ENCODE measurements at places on chromosomes 2 and 18.
A peak's percentile ranks its signal among the peaks of the same experiment; 100 is the strongest.

DNA sequence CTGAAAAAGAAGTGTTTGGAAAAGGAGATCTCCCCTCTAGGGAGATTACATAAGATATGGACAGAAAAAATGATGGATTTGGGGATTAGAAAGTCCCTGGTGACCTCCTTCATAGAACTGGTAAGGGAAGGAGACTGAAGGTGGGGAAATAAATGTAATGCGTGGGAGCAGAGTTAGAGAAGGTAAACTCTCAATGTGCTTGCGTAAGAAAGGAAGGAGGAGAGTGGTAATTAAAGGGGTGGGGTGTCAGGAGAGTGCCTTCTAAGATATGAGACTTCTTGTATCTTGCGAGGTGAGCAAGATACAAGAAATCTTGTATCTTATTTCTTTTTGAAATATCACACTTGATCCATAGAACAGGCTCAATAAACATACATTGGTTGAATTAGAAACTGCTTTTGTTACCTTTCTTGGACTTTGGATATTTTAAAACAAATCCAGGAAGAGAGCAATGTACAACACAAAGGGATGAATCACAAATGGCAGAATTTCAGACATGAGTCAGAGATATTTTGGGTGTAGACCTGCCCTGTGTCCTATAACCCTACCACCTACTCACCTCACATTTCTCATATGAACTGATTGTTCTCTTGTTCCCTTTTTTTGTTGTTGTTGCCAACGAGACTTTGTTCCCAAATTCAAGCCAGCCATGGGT lies 342.4 kb downstream of the INSIG2 start:
- peaks cover 31% of the 10 kb centered on the region for H3K4me1 ChIP-seq
- H3K36me3 ChIP-seq: no peaks in the 10 kb centered on the region
- DNase-seq: peak; percentile 83
- H3K4me3 ChIP-seq: peak overlapping the region; percentile 6

GRCh38 chr2:106191511-106192016 lies 2.5 kb downstream of the UXS1 start:
- peaks cover 13% of the 10 kb centered on the region for H3K4me1 ChIP-seq
- no peaks in the 10 kb centered on the region for H3K36me3 ChIP-seq
- no peak overlapping the region for H3K27ac ChIP-seq
- no peaks in the 10 kb centered on the region for H3K27me3 ChIP-seq

- DNase-seq: peak; percentile 41
- H3K4me3 ChIP-seq: no peak overlapping the region
- no peaks in the 10 kb centered on the region for H3K27me3 ChIP-seq
- H3K27ac ChIP-seq: no peak overlapping the region
These were observed 251.7 kb downstream of the LRRTM4 start for GRCh38 chr2:77270433-77270832.

GRCh38 chr2:9760069-9760901 lies 83.0 kb upstream of the TAF1B start:
- H3K4me3 ChIP-seq: no peak overlapping the region
- H3K4me1 ChIP-seq: peaks cover 20% of the 10 kb centered on the region
- no peak overlapping the region for H3K27ac ChIP-seq
- no peaks in the 10 kb centered on the region for H3K36me3 ChIP-seq

GRCh38 chr2:110969696-110970095 lies 151.0 kb upstream of the BCL2L11 start:
- no peaks in the 10 kb centered on the region for H3K4me1 ChIP-seq
- H3K27me3 ChIP-seq: no peaks in the 10 kb centered on the region
- DNase-seq: no peak
- H3K4me3 ChIP-seq: no peak overlapping the region
- H3K27ac ChIP-seq: no peak overlapping the region

DNA sequence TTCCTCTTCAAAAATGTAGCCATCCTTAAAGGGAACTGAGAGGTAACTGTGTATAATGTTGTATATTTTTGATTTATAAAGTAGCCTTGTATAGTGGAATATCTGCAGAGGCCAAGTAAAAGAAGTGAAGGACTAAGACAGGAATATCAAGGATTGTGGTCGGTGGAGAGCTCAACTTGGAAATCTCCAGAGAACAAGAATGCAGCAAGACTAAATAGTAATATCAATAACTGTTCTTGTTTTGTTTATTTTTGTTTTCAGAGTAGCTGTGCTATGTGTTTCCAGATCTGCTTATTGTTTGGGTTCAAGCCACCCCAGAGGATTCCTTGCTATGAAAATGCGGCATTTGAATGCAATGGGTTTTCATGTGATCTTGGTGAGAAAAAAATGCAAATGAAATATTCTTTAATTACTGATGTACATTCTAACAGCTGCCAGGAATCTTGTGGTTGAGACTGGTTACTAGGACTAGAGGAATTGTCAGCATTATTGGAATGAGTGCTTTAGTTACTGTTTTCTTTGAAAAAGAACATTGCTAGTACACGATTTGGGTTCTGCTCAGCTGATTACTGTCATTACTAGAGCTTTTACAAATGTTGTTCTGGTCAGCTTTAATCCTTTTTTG lies 25.0 kb downstream of the FASTKD2 start:
- no peaks in the 10 kb centered on the region for H3K27me3 ChIP-seq
- no peak overlapping the region for H3K27ac ChIP-seq
- DNase-seq: no peak
- peaks cover 2% of the 10 kb centered on the region for H3K36me3 ChIP-seq
- H3K4me3 ChIP-seq: no peak overlapping the region
- H3K4me1 ChIP-seq: no peaks in the 10 kb centered on the region

GRCh38 chr2:141557329-141558095 lies 573.3 kb downstream of the LRP1B start:
- no peak overlapping the region for H3K27ac ChIP-seq
- DNase-seq: no peak
- no peaks in the 10 kb centered on the region for H3K36me3 ChIP-seq
- no peak overlapping the region for H3K4me3 ChIP-seq

GRCh38 chr2:15640261-15640711 lies 48.6 kb downstream of the DDX1 start:
- peaks cover 6% of the 10 kb centered on the region for H3K27me3 ChIP-seq
- H3K4me1 ChIP-seq: no peaks in the 10 kb centered on the region
- H3K36me3 ChIP-seq: no peaks in the 10 kb centered on the region
- DNase-seq: no peak

DNA sequence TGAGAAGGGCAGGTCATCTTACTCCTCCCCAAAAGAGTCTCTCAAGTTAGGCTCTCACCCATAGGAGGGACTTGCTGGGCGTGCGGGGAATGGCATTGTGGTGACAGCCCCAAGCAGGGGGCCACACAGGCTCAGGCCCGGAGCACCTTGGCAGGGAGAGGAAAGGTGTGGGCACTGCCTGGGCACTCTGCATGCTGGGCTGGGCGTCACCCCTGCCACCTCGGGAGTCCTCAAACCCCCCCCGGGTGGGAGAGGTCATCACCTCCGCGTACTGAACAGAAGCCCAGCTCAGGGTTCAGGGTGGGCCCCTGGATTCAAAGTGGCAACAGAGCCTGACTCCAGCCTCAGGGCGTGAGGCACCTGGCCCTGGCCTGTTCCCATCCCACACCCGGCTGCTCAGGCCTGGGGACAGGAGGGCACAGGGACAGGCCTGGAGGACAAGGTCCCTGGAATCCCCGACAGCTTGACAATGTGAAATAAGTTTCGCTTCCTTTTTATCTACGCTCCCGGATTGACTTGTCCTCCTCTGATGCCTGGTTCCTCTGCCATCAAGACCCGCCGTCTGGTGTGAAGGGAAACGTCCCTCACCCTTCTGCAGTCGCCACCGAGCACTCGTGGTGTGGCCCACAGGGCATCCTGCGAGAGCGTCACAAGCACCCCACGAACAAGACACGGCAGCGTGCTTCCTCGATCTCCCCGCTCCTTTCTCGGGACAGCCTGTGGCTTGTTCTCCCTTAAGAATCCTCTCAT lies 97.8 kb downstream of the HDAC4 start:
- DNase-seq: no peak

DNA sequence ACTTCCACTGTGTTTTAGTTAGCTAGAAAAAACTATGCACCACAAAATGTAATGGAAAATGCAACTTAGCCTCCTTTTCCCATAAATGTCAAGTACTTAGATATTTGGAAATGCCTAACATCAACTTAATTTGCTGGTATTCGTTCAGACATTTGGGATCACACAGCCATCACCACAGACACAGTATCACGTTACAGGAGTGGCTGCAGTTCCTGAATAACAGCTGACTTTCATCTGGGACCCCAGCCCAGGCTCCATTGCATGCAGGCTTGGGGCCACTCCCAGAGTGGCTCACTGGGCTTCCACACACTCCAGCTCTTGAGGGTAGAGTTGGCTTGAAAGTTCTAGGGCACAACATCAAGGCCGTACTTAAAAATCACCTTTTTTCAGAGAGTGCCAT lies 9.3 kb downstream of the TMEM182 start:
- no peaks in the 10 kb centered on the region for H3K27me3 ChIP-seq
- DNase-seq: no peak
- no peaks in the 10 kb centered on the region for H3K4me1 ChIP-seq
- no peak overlapping the region for H3K27ac ChIP-seq
- H3K36me3 ChIP-seq: no peaks in the 10 kb centered on the region
- no peak overlapping the region for H3K4me3 ChIP-seq

- no peak overlapping the region for H3K27ac ChIP-seq
- no peak overlapping the region for H3K4me3 ChIP-seq
- no peaks in the 10 kb centered on the region for H3K27me3 ChIP-seq
- no peaks in the 10 kb centered on the region for H3K36me3 ChIP-seq
These were observed 88.0 kb downstream of the COMMD1 start for GRCh38 chr2:61993422-61994024.

- no peak for DNase-seq
- no peaks in the 10 kb centered on the region for H3K4me1 ChIP-seq
- no peaks in the 10 kb centered on the region for H3K36me3 ChIP-seq
- no peak overlapping the region for H3K4me3 ChIP-seq
These were observed 986.5 kb downstream of the TDRD15 start for GRCh38 chr2:22110244-22110651.

GRCh38 chr2:24360050-24360962 lies at the start of gene ITSN2:
TSS of gene ITSN2 (minus strand) at chr2:24360536. CDS start at chr2:24328082, 32,454 bp downstream.
- no peaks in the 10 kb centered on the region for H3K36me3 ChIP-seq
- DNase-seq: peak; percentile 77
- peaks cover 30% of the 10 kb centered on the region for H3K4me1 ChIP-seq
- H3K27ac ChIP-seq: peak within 1 kb of the TSS; percentile 54
- no peaks in the 10 kb centered on the region for H3K27me3 ChIP-seq
- peak within 1 kb of the TSS; percentile 97 for H3K4me3 ChIP-seq

- no peaks in the 10 kb centered on the region for H3K36me3 ChIP-seq
- H3K27ac ChIP-seq: no peak overlapping the region
- 0 out of 2 replicates have a peak, but pooled peaks cover 8% of the 10 kb centered on the region for H3K4me1 ChIP-seq
- no peaks in the 10 kb centered on the region for H3K27me3 ChIP-seq
- H3K4me3 ChIP-seq: no peak overlapping the region
These were observed 77.1 kb upstream of the CTAGE1 start for GRCh38 chr18:22494771-22495170.

DNA sequence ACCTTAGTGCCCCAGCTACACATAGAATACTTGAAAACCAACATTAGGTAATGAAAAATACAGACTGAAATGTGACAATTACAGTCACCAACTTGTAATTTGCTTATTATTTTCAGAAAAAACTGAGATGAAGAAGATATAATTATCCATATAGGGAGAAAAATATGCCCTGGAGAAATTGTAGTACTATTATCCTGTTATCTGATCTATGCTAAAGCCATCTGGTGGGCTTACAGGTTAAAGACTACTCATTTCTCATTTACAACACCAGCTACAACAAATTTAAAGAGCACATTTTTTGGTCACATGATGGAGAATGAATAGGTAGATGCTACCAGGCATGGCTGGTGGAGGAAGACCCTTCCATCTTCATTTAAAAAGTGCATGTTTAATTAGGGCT lies 79.6 kb upstream of the NYAP2 start:
- H3K36me3 ChIP-seq: no peaks in the 10 kb centered on the region
- H3K4me3 ChIP-seq: no peak overlapping the region
- H3K27ac ChIP-seq: no peak overlapping the region
- no peak for DNase-seq
- no peaks in the 10 kb centered on the region for H3K4me1 ChIP-seq

- H3K27ac ChIP-seq: peak overlapping the region; percentile 52
- 0 out of 2 replicates have a peak, but pooled peaks cover 6% of the 10 kb centered on the region for H3K36me3 ChIP-seq
- peaks cover 36% of the 10 kb centered on the region for H3K4me1 ChIP-seq
- H3K27me3 ChIP-seq: no peaks in the 10 kb centered on the region
- H3K4me3 ChIP-seq: no peak overlapping the region
These were observed 406.5 kb upstream of the UBE2E3 start for GRCh38 chr2:180573951-180574350.

DNA sequence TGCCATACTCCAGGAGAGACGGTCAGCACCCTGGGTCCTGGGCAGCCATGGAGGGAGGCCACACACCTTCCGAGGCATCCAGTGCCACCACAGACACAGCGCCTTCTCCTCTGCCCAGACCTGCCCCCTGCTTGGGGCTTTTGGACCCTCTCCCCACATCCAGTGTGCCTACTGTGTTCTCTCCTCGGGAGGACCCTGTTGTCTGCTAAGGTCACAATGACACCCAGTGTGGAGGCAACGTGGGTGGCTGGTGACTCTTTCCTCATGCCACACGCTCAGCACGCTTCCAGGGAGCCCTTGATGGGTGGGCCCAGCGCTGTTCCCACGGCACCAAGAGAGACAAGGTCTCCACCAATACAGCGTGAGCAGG lies 251.9 kb downstream of the EIPR1 start:
- no peak overlapping the region for H3K27ac ChIP-seq
- H3K27me3 ChIP-seq: peaks cover 75% of the 10 kb centered on the region
- no peaks in the 10 kb centered on the region for H3K4me1 ChIP-seq
- no peak overlapping the region for H3K4me3 ChIP-seq
- DNase-seq: no peak
- H3K36me3 ChIP-seq: no peaks in the 10 kb centered on the region

GRCh38 chr18:48238636-48239035 lies 170.5 kb downstream of the ZBTB7C start:
- peak overlapping the region; percentile 48 for H3K4me3 ChIP-seq
- no peaks in the 10 kb centered on the region for H3K27me3 ChIP-seq
- H3K27ac ChIP-seq: peak overlapping the region; percentile 99
- peak; percentile 86 for DNase-seq

- H3K4me3 ChIP-seq: peak overlapping the region; percentile 32
- no peaks in the 10 kb centered on the region for H3K36me3 ChIP-seq
- H3K4me1 ChIP-seq: peaks cover 85% of the 10 kb centered on the region
- no peaks in the 10 kb centered on the region for H3K27me3 ChIP-seq
These were observed 133.1 kb downstream of the ARL4C start for GRCh38 chr2:234363647-234364294.

- no peak for DNase-seq
- peaks cover 1% of the 10 kb centered on the region for H3K4me1 ChIP-seq
- no peak overlapping the region for H3K27ac ChIP-seq
- no peaks in the 10 kb centered on the region for H3K27me3 ChIP-seq
- no peak overlapping the region for H3K4me3 ChIP-seq
- no peaks in the 10 kb centered on the region for H3K36me3 ChIP-seq
These were observed 150.5 kb upstream of the XPO1 start for GRCh38 chr2:61688369-61689334.

GRCh38 chr2:82789851-82790205 lies 1669.3 kb downstream of the SUCLG1 start:
- H3K36me3 ChIP-seq: no peaks in the 10 kb centered on the region
- H3K4me3 ChIP-seq: no peak overlapping the region
- H3K4me1 ChIP-seq: peaks cover 10% of the 10 kb centered on the region
- H3K27me3 ChIP-seq: no peaks in the 10 kb centered on the region
- DNase-seq: no peak
- no peak overlapping the region for H3K27ac ChIP-seq
